Cerebellar nuclear complex (tissue), 1 donor: ENCODE measurements at places on chromosomes 7 and 10.

DNA sequence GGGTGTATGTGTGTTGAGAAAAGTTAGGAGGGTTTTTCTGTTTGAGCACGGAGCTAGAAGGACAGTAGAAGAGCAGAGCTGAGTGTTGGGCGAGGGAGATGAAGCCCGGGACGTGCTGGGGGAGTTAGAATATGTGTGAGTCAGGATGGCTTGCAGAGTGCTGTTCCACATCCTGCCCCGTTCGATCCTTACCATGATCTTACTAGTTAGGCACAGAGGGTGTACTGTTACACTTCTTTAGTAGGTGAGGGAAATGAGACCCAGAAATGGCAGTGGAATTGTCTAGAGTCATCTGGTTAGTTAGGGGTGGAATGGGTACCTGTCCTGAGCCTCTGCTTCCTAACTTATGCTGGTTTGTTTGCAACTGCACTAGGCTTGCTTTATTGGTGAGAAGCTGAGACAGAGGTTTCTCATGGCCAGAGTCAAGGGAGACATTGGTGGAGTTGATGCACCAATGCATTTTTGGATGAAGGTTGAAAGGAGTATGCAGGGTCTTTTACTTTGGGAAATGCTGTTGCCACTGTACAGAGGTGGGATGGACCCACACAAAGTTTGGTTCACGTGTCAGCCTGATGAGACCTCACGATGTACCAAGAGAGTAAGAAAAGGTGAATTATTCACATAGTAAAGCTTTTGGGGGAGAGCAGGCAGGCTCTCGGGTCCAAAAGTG lies 42.4 kb downstream of the CCNY start:
- DNase-seq: no peak

- no peak for DNase-seq
Observed at GRCh38 chr7:126065766-126066165, 1136.1 kb upstream of the POT1 start.

DNA sequence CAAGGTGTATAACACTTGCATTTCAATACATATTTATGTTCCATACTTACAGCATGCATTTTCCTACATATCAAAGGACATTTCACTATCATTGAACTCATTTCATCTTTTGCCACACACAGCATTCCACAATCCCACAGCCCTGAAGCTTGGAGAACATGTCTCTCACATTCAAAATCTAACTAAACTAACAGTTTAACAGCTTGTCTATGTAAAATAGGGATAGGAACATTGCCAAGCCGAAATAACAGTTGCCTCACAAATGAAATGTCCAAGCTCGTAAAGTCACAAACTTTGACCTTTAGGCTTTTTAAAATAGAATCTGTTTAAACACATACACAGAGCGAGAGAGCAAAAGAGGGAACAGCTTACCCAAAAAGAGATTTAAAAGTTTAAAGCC lies 65.3 kb downstream of the HGF start:
- no peak for DNase-seq

DNA sequence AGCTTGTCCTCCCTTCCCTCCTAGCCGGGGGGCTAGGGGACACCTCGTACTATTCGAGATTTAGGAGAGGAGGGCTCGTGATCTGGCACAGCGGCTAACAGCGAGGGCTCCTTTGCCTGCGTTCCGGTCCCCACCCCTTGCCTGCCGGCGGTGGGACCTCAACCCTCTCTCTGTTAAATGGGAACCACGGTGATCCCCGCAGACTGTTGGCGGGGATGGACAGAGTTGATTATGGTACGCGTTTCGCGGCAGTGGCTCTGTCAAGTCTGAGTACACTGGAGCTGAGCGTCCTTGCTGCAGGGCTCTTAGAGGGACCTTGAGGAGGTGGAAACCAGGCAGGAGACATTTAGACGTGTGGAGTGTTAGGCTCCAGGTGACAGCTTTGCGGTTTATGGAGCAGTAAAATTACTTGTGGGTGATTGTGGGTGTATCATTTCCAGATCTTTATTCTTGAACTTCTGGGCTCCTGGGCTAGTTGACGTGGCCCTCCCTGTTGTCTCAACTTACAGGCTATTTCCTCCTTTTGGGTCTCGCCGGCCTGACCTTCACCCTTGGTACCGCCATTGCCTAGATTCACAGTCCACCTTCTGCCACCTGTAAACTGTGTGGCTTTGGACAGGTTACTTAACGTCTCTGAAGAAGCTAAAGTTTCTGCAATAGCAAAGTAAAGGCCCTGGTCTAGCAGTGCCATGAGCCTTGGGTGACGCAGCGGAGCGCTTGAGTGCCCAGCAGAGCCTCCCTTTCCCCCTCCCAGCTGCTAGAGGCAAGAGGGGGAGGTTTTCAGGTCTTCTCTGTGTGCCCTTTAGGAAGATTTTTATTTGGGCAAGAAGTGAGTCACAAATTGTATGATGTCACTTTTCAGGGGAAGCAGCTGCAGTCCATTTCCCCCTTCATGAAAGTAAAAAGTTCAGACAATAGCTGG lies 739 bp downstream of the CASP7 start:
- no peak for DNase-seq

- DNase-seq: no peak
Observed at GRCh38 chr7:38438970-38439369, 165.5 kb upstream of the TARP start.

GRCh38 chr7:94335586-94335985 lies 59.1 kb upstream of the COL1A2 start:
- DNase-seq: no peak

- no peak for DNase-seq
Observed at GRCh38 chr10:29840516-29841276, 205.9 kb upstream of the SVIL start.
